CD4-positive, alpha-beta T cell treated with Interleukin-6 at 100 ng/mL for 8 hours (primary cell): ENCODE measurements at places on chromosomes 3 and 15.

GRCh38 chr3:151322511-151322910 lies 5.9 kb upstream of the GPR87 start:
- DNase-seq, result no peak

GRCh38 chr15:88932271-88932874 lies 19.2 kb upstream of the MFGE8 start:
- DNase-seq, result no peak

DNA sequence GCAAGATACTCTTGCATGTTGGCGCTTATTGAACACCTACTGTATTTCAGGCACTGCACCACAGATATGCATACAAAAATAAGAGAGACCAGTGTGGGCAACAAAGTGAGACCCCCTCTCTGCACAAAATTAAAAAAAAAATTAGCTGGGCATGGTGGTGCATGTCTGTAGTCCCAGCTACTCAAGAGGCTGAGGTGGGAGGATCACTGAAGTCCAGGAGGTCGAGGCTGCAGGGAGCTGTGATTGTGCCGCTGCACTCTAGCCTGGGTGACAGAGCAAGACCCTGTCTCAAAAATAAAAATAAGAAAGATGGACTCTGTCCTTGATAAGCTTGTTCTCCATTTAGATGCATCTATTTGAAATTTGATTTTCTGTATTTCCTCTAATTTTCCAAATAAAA lies 20.8 kb downstream of the FEM1B start:
- no peak for DNase-seq

- no peak for DNase-seq
Observed at GRCh38 chr3:24722087-24722486, 227.4 kb upstream of the THRB start.

- no peak for DNase-seq
Observed at GRCh38 chr3:89845053-89845452, 737.6 kb downstream of the EPHA3 start.

DNA sequence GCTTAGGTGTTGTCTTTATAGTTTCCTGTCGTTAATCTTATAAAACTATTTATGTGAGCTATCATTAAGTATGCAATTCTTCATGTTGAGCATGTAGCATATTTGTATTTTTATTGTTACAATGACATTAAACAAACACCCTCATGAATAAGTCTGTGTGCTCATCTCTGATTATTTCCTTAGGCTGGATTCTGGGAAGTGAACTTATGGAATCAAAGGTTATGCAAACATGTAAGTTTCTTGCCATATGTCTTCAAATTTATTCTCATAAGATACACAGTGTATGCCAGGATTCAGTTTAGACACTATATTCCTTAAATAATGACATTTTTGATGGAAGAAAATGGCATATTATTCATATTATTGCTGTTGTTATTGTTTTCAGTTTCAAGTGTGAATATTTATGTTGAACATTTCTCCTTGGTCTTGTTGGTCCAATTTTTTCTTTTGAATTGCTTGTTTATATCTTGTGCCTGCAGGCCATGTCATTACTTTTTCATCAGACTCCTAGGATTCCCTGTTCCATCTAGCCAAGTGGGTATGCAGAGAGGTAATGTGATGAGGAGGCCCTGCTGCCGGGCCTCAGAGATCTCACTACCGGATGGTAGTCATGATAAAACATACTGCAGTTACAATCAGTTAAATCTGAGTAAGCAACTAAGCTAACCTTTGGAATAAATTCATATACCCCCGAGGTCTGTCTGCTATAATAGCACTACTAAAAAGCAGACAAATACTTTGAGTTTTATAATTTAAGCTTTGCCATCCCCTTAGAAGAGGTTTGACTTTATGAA lies 684.3 kb upstream of the SGO1 start:
- no peak for DNase-seq

- no peak for DNase-seq
Observed at GRCh38 chr3:167611718-167612117, 42.0 kb downstream of the WDR49 start.

DNA sequence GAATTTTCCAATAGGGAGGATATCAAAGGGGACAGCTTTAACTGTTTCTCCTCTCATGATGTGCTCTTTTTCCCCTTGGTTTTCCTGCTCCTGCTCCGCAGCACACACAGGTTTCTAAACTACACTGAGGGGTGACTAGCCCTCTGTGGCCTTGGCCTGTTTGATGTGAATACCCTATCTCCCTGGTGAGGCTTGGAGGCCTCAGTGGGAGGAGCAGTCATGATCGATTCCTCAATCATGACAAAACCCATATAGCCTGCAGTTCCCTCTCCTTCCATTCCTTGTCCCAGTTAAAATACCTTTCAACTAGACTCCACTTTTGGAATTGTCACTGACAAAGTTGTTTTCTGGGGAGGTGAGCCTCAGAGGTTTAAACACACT lies 24.0 kb upstream of the USP3 start:
- DNase-seq, result no peak

DNA sequence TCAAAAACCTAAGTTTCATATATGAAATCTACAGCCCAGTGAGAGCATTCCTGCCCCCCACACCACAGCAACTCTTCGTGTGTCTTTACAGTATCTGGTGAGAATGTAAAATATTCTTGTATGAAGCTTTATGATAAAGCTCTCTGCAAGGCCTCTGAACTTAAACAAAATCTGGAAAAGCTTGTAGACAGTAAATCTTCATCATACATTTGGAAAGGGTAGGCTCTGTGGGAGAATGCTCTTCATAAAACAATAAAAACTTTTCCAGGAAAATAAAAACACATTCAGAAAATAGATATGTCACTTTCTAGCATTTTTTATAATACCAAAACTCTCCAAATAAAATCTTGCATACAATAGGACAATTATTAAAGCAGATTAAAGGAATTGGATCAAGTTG lies 1009.5 kb downstream of the NAALADL2 start:
- no peak for DNase-seq

- no peak for DNase-seq
Observed at GRCh38 chr15:70087708-70088352, 9.9 kb downstream of the TLE3 start.

GRCh38 chr3:12325586-12326515 lies 37.0 kb downstream of the PPARG start:
- no peak for DNase-seq

GRCh38 chr15:69486481-69487110 lies 34.0 kb downstream of the RPLP1 start:
- no peak for DNase-seq

DNA sequence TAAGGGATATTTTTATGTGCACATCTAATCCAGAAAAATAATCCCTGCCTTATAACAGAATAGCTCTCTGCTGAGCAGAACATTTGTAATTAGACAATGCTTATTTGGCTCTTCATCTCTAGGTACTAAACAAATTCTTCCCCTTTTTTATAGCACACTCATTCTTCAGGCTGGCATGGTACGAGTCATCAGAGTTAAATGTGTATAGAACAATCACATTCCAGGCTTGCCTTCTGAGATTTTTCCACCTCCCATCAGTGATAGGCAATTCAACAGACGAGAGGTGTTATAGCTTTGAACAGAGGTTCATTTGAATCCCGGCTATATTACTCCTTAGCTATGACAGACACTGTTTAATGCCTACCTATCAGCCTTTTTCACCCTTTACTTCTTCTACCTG lies 21.4 kb upstream of the SPPL2A start:
- no peak for DNase-seq

DNA sequence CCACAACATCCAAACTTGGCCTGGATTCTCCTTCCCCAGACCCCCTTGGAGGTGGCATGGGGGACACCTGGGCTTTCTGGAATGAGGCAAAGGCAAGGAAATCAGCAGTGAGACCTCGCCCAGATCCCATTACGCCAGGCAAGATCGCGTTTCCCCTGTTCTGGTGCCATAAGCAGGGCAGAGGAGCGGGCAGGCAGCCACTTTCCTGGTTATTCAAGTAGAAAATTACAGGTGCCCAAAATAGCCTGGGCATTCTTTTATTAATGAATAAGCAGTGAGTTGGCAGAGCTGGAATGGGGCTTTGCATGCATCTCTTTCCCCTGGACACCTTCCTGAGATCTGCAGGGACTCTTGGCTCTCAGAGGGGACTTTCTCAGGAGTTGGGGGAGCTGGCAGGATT lies 31.5 kb upstream of the FAM107A start:
- DNase-seq, result no peak

DNA sequence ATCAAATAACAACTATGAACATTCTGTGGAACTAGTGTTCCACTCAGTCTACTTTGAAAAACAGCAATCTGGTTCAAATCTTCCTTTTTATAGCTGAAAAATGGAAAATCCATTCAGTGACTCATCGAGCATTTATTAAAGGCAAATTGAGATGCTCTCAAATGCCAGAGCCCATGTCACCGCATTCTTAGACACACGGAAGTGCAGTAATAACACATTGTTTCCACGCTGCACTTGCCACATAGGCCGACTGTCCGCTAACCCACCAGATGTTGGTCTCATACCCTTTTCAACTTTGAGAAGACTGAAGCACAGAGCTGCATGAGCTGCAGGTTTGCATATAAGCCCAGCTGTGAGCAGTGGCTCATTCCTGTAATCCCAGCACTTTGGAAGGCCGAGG lies 95.9 kb downstream of the TMEM266 start:
- no peak for DNase-seq

DNA sequence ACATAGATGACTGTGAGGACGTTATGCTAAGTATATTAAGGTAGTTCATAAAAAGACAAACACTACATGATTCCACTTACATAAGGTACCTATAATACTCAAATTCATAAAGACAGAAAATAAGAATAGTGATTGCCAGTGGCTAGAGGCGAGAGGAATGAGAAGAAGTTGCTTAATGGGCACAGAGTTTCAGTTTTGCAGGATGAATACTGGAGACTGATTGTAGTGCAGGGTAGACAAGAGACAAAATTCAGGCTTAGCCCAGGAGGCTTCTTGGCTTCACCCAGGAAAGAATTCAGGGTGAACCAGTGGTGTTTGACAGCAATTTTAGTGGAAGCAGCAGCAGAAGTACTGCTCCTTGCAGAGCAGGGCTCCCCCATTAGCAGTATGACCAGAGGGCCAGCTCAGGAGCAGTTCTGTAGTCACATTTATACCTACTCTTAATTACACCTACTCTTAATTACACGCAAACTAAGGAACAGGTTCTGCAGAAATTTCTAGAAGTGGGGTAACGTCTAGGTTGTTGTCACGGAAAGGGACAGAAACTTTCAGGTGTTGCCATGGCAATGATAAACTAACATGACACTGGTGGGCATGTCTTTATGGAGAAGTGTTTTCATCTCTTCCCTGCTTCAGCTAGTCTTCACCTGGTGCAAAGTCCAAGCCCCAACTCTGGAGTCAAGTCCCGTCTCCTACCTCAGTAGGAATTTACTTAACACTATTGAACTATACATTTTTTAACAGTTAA lies 55.2 kb downstream of the TBL1XR1 start:
- no peak for DNase-seq

DNA sequence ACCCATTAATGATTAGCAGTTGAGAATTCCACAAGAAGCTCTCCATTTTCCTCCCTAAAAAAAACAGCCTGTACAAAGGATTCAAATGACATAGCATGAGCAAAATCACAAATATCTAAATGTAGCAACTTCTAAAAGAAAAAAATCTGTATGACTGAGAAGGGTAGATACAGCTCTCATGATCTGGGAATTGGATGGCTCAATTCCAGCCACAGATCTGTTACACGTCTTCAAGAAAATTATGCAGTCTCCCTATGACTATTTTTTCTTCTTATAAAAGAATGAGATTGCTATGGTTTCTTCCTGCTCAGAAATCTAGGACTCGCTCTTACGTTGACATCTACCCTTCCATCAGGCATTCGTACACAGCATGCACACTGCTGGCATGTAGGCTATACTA lies 71.5 kb downstream of the PLCH1 start:
- DNase-seq, result no peak

- DNase-seq, result no peak
Observed at GRCh38 chr15:98233873-98234272, 273.4 kb downstream of the ARRDC4 start.

GRCh38 chr3:144031938-144032337 lies 60.3 kb downstream of the DIPK2A start:
- no peak for DNase-seq

DNA sequence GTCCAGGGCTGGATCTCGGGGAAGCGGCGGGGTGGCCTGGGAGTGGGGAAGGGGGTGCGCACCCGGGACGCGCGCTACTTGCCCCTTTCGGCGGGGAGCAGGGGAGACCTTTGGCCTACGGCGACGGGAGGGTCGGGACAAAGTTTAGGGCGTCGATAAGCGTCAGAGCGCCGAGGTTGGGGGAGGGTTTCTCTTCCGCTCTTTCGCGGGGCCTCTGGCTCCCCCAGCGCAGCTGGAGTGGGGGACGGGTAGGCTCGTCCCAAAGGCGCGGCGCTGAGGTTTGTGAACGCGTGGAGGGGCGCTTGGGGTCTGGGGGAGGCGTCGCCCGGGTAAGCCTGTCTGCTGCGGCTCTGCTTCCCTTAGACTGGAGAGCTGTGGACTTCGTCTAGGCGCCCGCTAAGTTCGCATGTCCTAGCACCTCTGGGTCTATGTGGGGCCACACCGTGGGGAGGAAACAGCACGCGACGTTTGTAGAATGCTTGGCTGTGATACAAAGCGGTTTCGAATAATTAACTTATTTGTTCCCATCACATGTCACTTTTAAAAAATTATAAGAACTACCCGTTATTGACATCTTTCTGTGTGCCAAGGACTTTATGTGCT lies 527 bp downstream of the B2M start:
- peak; percentile 53 for DNase-seq

DNA sequence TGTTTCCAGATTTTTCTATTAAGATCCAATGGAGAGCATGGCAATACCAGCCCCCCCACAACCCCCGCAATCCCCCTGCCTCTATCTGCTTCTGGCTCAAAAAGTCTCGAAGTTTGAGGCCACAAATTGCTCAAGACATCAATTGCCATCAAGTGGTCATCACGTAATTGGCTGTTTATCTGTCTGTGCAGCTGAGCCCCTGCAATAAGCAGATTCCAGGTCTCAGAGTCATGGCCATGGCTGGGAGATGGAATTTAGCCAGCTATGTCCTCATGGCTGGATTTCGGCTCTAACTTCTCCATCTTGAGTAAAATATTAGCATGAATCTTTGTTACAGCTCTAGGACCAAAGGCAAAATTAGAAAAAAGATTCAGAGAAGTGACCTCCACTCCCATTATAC lies 22.7 kb downstream of the SSUH2 start:
- no peak for DNase-seq

- no peak for DNase-seq
Observed at GRCh38 chr15:66153549-66154415, 99.8 kb downstream of the MEGF11 start.

DNA sequence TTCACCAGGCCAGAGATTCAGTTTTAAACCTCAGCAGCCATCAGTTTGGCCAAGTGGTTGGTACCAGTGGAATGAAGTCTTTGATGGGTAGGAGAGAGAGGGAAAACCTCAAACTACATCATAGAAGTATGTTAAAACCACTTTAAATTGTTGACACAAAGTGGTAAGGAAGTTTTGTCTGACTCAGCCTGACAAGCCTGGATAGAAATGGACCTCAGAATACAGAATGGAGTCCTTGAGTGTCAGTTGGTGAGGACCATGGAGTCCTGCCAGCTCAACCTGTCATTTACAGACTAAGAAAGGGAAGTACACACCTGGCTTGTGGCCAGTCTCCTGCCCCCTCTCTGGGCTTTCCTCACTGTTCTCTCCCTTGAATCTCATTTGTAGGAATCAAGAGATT lies 12.1 kb downstream of the EAF1 start:
- DNase-seq, result no peak

GRCh38 chr3:7445331-7445730 lies 584.4 kb downstream of the GRM7 start:
- no peak for DNase-seq

- DNase-seq, result no peak
Observed at GRCh38 chr3:17431004-17431403, 311.4 kb downstream of the TBC1D5 start.

GRCh38 chr15:68589783-68590710 lies 11.3 kb downstream of the CORO2B start:
- no peak for DNase-seq
